ENCODE measurements at places on chromosomes 3 and 15.
A peak's percentile ranks its signal among the peaks of the same experiment; 100 is the strongest.

DNA sequence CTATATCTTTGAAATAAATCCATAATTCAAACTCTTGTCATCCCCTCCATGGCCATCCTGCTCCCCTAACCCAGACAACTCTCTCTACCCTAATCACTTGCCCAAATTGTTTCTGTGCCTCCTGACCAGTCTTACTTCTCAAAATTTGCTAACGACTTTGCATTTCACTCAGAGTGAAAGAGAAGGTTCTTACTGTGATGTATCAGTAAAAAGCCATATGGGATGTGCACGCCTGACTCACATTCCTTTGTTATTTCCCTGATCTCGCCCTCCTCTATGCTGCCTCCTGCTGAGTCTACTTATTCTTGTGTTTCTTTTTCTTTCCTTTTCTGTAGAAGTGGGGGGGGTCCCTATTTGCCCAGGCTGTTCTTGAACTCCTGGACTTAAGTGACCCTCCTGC, 487.2 kb upstream of the FRG2C start:
- DNase-seq = no peak

- peak; percentile 90 for DNase-seq
Measured at GRCh38 chr15:80159811-80160569, 7.2 kb downstream of the FAH start.

DNA sequence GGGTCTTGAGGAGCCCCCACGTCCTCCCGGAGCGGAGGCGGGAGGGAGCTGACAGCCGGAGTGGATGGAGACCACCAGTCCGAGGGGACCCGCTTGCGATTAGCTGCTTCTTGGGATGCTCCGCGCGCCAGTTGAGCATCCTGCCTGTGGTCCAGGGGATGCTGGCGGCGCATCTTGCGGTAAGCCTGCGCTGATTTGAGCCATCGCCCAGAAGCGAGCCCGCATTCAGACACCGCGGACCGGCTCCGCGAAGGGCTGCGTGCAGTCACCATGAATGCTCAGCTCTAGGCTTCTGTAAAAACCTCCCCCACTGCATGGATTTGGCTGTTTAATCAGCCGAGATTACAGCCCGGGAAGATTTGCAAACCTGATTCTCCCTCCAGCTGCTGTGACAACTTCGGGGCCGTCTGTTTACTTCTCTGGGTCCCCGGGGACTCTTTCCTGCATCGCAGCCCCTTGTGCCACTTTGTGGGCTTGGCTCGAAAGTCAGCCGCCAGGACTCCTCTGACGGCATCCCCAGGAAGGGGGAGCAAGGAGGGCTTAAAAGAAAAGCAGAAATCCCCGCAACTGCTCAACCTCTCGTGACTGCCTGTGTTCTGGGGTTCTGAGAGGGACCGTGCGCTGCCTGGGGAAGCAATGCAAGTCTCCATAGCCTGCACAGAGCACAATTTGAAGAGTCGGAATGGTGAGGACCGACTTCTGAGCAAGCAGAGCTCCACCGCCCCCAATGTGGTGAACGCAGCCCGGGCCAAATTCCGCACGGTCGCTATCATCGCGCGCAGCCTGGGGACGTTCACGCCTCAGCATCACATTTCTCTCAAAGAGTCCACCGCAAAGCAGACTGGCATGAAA, 171.1 kb downstream of the KCNAB1 start:
- no peak for DNase-seq

GRCh38 chr15:33328106-33328505, 17.3 kb downstream of the RYR3 start:
- DNase-seq = no peak

DNA sequence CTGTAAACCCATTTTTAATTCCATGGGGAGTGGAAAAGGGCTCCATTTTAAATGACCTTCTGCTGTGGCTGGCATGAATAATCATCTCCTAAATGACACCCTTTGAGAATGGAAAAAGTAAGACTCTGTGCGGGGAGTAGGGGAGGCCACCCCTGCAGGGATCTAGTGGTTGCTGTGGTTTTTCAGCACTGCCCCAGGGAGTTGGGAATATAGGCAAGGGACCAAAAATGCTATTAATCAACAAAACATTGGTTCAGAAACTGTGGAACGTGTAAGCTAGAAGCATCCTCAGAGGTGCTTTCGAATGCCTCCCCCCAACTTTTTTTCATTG, 30.1 kb upstream of the ADAMTS7 start:
- no peak for DNase-seq

- no peak for DNase-seq
Measured at GRCh38 chr3:24457719-24458118, 36.9 kb downstream of the THRB start.

DNA sequence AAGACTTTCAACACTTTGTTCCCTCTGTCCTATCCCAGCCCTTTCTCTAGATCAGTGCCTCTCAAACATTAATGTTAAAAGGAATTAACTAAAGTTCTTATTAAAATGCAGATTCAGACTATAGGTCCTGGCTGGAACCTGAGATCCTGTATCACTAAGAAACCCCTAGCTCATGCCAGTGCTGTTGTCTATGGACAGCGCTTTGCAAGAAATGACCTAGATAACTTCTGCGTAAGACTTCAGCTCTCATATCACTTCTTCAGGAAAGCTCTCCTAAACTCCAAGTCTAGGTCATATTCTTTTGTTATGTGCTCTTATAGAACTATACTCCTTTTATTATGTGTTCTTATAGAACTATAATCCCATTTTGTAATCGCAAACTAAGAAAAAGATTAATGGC, 67.8 kb upstream of the CDIN1 start:
- no peak for DNase-seq

DNA sequence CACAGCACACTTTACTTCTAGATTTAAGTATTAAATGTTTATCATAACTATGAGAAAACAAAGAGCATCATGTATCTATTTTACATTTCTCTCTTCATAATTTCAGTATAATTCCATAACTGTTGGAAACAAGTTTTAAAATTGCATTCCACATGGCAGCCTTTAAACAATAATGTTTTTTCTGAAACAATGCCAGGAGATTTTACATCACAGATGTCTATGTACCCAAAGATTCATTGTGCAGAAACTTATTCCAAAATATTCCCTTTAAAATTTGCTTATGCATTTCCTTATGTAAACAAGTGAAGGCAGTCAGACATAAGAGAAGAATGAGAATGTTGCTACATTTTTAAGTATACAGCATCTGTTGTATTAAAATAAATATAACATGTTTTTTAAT, 324.9 kb upstream of the COL8A1 start:
- no peak for DNase-seq

DNA sequence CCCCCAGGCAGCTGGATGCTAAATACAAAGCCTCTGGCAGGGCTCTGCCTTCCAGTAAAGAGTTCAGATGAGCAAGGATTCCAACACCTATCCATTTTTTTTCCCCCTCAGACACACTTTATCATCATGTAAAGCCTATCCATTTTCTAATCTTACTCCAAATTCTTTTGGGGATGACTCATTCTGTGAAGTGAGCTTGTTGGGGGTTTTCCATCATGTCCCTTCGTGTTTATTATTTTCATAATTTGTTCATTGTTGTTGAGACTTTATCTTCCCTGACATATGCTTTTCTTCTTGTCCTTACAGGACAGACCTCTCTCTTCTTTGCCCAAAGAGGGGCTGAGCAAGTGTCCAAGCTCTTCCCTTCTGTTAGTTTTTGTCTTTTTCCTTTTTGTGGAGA, 34.7 kb upstream of the SH3BP5 start:
- no peak for DNase-seq

GRCh38 chr3:12992629-12993516, 80.4 kb downstream of the IQSEC1 start:
- DNase-seq = no peak

- DNase-seq = no peak
Measured at GRCh38 chr3:54967731-54968161, 39.9 kb upstream of the LRTM1 start.

DNA sequence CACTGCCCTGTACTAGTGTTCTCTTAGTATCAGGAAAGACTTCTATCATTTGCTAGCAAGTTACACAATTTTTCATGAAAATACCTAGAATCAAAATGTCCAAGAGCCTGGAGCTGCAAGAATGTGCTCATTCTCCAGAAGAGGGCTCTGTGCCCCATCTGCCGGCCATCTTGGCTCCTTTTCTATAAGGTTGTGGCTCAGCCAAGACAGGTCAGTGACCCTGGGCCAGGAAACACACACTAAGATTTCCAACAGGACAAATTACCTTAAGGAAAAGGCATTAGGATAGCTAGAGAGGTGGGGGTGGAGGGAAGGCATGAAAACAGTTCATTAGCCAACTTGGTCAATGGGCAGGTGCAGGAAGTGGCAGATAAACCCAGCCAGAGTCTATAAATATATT, 20.7 kb downstream of the TIMP4 start:
- DNase-seq = no peak

GRCh38 chr15:56537881-56538280, 72.9 kb upstream of the MNS1 start:
- no peak for DNase-seq

DNA sequence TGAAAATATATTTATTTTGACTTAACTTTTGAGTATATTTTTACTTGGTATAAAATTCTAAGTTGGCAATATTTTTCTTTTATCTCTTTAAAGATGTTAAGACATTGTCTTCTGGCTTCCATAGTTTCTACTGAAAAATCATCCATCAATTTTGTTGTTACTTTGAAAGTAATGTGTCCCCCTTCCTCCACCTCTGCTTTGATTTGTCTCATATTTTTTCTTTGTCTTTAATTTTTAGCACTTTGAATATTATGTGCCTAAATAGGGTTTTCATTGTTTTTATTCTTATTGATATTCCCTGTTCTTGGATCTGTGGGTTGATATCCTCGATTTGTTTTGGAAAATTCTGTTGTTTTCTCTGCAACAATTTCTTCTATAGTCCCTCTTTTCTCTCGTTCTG, 157.4 kb downstream of the CD47 start:
- DNase-seq = no peak

GRCh38 chr3:72613871-72614270, 234.4 kb downstream of the SHQ1 start:
- DNase-seq = no peak

- DNase-seq = no peak
Measured at GRCh38 chr3:28587723-28588122, 239.1 kb upstream of the AZI2 start.

DNA sequence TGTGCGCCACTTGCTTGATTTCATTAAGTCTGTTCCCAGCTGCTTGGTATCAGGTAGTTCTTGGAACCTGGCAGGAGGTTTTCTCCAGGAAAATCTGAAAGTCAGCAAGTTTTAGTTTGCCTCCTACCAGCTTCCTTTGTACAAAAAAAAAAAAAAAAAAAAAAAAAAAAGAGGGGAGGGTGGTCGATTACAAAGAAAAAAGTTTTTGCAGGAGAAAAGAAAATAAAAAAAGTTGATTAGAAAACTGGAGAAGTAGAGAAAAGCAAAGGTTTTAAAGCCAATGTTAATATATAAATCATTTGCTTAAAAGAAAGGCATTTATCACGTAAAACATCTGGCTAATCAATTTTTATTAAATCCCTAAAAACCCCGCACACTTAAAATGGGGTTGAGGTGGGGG, 5.9 kb downstream of the EPHA3 start:
- no peak for DNase-seq

DNA sequence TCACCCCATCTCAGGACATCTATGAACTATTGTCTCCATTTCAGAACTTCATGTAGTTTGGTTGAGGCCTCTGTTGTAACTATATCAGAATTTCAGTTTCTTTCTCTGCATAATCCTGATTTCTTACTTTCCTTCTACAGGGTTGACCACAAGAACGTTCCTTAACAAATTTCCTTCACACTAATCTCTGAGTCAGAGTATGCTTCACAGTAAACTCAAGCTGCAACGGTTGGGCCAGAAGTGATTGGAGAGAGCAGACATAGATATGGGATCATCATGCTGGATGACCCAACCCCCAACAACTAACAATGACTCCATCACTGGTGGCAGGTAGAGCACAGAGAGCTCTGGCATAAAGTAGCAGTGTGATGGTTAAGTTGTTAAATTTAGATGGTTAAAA, 128.8 kb upstream of the OSTN start:
- no peak for DNase-seq

DNA sequence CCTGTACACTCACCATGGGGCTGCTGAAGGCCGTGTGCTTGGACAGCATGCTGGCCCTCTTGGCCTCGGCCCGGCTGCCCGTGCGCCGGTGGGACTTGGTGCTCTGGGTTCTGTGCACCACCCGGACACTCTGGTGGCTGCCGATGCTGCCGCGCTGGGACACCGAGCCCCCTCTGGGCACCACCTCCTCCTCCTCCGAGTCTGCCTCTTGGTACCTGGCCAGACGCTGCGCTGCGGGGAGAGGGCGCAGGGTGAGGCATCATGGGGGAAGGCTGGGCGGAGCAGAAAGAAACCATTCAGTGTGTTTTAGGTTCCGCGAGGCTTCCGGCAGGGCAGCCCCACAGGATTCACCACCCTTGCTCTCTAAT, 145.0 kb downstream of the ATP10A start:
- no peak for DNase-seq

- no peak for DNase-seq
Measured at GRCh38 chr3:125634336-125634950, 39.1 kb upstream of the OSBPL11 start.

DNA sequence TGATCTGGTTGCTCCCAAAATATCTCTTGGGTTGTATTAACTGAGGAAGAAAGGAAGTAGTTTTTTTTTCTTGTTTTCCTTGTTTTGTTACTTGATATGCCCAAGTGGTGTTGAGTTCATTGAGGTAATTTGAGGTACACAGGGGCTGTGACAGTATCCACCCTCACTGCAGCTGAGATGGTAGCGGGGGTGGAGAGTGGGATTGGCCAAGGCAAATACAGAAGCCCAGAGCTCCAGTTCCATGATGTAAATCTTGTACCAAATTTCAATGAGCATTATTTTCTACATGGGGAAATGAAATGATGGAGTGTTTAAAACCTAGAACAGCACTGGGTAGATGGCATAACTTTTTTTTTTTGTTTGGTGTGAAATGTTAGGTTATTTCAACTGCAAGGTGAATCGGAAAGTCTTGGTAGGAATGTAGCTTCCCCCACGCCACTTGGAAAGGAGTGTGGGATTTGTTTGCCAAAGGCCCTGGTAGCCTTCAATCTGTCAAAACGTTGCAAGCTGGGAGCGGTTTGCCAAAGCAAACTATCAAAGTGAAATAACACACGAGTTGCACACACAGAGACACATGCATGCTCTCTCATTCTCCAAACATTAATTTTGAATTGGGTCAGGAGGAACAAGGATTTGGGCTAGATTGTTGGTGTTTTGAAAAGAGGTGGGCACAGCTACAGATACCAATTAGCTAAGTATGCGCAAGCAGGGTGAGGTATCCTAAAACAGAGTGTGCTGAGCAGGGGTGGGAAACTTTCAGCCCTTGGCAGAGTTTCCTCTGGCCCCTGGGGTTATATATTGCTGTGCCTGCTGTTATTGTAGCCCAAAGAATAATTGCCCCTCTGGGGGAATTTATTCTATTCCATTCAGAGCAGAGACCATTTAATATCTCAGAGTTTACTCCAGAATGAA, 34.6 kb downstream of the THSD4 start:
- peak; percentile 81 for DNase-seq

DNA sequence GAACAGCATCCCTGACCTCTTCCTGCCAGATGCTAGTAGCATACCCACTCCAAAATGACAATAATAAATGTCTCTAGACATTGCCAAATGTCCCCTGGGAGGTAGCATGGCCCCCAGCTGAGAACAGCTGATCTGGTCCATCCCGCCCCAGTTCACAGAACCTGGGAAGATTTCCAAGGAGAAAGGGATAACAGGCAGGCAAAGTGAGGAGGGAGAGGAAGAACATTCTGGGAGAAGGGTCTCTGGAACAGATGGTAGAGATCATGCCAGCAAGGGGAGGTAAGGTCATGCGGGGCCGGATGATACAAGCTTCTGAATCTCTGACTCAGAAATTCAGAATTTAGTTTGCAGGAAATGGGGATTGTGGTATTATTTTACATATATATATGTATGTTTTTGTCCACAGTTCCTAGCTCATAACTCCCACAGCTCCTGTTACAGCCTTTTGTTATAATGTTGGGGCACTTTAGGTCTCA, 192.7 kb downstream of the SUCLG2 start:
- no peak for DNase-seq

Measured in esophagus muscularis mucosa (tissue), 4 donors.